Dermis blood vessel endothelial cell (primary cell): ENCODE measurements at places on chromosomes 3 and 15.

GRCh38 chr3:42190701-42191442 is 75.1 kb downstream of the CCK start:
- peak; percentile 90 for DNase-seq

DNA sequence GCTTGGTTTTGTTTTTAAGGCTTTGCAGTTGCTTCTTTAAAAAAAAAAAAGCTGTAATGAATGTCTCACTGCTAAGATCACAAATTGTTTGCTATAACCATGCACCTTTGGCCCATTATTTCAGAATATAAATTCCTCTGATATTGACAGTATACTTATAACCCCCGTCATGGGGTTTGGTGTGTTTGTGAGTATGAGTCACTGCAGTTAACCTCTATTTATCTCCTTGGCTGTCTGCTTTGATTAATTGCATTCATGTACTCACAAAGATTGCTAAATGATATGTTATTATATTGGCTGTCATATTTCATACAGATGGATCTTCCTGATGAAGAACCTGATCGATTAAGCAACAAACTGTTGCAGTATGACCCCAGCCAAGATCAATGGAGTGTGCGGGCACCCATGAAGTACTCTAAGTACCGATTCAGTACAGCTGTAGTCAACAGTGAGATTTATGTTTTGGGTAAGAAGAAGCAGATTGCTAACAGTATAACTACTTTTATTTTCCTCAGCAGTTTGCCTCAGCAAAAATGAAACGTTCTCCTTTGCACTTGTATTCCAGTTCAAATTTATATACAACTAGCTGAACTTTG is 14.9 kb downstream of the KBTBD12 start:
- no peak for DNase-seq

- DNase-seq: no peak
These were observed 47.4 kb downstream of the TMEM266 start for GRCh38 chr15:76107169-76107568.

- DNase-seq: peak; percentile 19
These were observed 481.7 kb downstream of the GBE1 start for GRCh38 chr3:81279481-81280379.

- DNase-seq: peak; percentile 98
These were observed 119.6 kb downstream of the ASB7 start for GRCh38 chr15:100721758-100722550.

GRCh38 chr3:17372362-17373210 is 369.8 kb downstream of the TBC1D5 start:
- no peak for DNase-seq

DNA sequence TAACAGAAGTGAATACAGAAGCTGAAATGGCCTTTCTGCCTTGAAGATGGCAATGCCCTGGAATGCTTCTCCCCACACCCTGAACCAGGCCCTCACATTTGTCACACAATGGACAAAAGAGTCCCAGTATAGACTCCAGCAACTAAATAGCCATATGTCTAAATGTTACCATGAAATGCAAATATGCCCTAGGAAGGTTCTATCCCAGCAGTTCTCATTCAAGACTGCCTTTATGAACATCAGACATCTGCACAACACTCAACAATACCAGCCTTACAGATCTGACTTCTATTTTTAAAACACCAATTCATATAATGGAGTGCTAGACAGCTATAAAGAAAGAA is 7.9 kb downstream of the ITGB5 start:
- no peak for DNase-seq

GRCh38 chr15:95249524-95249923 is 1018.2 kb downstream of the MCTP2 start:
- DNase-seq: no peak

GRCh38 chr3:195865752-195866151 is 42.6 kb downstream of the TNK2 start:
- DNase-seq: no peak

GRCh38 chr3:161644891-161645635 is 148.5 kb downstream of the OTOL1 start:
- no peak for DNase-seq

DNA sequence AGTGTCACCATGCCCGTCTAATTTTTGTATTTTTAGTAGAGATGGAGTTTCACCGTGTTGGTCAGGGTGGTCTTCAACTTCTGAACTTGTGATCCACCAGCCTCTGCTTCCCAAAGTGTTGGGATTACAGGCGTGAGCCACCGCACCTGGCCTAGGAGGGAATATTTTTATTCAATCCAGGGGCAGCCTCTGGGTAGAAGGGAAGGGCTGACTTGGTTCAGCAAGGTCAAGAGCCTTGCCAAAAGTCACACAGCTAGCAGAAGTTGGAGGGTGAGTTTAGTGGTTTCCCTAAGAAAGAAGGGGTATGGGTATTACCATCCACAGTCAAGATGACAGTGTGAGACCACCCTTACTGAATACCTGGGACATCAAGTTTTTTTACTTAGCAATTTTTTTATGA is 4.9 kb upstream of the AEN start:
- no peak for DNase-seq

DNA sequence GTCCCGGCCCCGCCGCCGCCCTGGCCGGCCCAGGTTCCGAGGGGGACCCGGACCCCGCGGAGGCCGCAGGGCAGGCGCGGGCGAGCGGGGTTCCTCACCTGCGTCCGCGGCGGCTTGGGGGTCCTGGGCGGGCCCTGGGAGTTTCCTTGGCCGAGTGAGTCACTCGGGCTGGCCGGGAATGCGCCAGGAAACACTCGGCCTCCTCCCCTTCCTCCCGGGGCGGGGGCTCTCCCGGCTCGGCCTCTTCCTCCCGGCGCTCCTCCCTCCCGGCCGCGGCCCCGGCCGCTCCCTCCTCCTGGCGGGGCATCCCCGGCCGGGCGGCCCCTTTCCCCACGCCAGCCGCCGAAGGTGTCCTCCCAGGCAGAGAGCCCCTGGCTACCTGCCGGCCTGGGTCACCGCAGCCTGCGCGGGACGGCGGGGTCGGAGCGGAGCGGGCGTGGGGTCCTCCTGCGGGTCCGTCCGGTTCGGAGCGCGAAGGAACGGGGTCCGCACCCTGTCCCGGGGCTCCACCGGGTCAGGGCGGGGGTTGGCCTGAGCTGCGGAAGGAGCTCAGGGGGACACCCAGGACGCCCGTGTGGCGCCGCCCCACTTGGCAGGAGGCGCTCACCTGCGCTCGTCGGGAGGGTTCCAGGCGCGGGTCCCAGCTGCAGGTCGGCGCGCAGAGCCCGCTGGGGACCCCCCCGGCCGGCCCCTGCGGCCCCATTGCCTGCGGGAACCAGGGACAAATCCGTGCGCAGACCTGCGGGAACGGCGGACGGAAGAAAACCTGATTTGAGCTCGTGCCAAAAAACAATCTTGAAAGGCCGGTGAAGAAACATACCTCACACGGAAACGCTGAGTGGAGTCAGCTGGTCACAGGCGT is at the start of gene CYFIP1:
Gene CYFIP1, minus strand, starts transcription at position 180 of the 862 bp plus-strand sequence. CDS start 33,083 bp downstream, outside the sequence.
- DNase-seq: peak; percentile 90

DNA sequence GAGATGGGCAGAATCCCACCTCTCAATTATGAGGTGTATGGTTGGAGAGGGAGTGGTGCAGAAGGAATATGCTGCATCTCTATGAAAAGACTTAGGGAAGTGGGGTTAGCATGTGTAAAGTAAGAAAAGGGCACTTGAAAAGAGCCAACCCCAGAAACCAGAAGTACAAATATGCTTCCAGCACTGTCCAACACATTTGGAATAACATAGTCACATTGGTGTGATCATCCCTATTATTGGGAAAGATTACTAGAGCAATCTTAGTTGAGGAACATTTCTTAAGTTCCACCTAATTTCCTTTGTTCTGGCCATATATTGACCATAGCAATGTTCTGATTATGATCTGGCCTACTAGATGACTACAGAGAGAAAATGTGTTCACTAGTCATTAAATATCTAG is 34.3 kb downstream of the HMG20A start:
- DNase-seq: no peak

- DNase-seq: peak; percentile 75
These were observed 107.0 kb downstream of the GREM1 start for GRCh38 chr15:32824777-32825176.

GRCh38 chr3:140092848-140093536 is 158.0 kb downstream of the CLSTN2 start:
- no peak for DNase-seq

DNA sequence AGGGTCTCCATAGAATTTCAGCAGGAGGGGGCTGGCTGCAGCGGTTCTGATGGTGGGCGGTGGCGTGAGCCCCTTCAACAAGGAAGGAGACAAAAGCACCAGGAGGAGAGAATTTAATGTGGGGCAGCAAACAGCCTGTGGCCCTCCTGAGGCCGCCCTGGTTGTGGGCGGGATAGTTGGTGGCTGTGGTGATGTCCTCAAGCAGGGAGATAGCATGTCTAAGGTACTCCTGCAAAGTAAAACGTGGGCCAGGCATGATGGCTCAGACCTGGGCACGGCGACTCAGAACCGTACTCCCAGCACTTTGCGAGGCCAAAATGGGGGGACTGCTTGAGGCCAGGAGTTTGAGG is 94.0 kb downstream of the LRRK1 start:
- DNase-seq: no peak

DNA sequence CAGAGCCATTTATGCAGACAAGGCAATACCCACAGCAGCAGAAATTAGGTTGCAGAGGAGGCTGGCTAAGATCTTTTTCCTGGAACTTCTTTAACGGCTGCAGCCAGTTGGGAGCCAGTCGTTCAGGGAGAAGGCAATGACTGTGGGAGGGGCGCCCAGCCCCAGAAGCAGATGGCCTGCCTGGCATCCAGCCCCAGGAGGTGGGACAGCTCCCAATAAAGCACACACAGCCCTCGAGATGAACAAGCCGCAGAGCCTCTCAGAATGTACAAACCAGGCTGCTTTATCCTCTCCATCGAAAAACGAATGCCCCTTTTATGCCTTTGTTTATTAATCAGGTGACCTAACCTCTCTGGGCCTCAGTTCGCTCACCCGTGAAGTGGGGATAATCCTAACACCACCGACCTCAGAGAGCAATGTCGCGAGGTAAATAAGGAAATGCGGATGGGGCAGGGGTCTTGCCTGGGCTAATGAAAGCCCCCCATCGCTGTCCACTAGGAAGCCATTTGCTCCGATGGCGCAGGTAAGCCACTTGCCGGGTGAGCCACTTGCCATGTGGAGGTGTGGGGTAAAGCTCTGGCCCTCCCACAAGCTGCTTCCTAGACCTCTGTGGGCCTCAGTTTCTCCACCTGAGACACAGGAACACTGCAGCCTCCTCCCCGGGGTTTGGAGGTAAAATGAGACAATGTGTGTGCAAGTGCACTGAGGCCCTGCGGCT is 35.8 kb downstream of the MGLL start:
- no peak for DNase-seq

DNA sequence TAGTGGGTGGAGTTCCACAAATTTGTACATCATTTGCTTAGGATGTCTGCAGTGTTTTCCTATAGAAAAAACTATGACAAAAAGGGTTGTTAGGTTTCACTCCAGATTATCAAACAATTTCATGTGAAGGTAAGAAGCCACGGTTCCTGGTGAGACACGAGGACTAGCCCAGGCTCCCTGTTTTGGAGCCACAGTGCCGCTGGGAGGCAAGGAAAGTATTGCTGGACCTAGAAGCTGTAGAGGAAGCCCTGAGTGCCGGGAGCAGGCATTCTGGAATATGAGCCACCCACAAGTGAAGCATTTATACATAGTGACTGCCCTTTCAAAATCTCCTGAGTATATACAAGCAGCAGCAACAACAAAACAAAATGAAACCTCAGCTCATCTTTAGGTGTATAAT is 142.0 kb downstream of the GABRB3 start:
- no peak for DNase-seq

GRCh38 chr3:25585361-25586166 is 79.1 kb downstream of the TOP2B start:
- DNase-seq: no peak
